Bone marrow (tissue), 2 donors: ENCODE measurements at places on chromosomes 2 and 18.

DNA sequence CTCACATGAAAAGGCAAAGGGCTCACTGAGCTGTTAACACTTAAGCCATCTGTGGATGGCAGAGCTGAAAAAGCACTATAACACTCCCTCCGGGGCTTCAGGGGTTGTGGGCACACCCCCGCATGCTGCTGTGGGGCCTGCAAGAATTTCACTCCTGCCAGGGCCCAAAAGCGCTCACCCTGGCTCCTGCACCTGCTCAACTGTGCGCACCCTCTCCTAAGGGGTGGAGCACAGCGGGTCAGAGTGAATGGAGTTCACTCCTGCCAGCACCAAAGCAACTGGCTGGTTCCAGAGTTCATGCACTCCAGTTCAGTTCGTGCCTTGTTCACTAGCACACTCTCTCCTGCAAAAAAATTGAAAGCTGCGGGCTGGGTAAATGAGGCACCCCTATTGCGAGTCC, 814.2 kb upstream of the SLC39A10 start:
- no peak for DNase-seq

DNA sequence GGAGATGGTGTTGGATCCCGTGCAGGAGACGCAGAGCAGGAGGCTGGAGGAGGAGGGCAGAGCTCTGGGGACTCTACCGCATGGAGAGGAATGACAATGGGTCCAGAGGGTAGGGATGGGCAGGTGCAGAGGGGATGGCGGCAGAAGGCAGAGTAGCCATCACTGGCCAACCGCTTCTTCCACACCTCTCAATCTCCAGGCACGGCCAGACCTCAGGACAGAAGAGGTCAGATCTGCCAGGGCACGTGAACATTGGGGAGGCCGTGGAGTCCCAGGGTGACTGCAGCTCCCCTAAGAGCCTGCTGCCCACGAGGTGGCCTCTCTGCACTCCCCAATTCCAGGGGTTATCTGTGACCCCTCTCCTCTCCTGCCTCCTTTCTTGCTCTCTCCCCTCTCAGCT, 162.7 kb upstream of the HDAC4 start:
- DNase-seq = no peak

DNA sequence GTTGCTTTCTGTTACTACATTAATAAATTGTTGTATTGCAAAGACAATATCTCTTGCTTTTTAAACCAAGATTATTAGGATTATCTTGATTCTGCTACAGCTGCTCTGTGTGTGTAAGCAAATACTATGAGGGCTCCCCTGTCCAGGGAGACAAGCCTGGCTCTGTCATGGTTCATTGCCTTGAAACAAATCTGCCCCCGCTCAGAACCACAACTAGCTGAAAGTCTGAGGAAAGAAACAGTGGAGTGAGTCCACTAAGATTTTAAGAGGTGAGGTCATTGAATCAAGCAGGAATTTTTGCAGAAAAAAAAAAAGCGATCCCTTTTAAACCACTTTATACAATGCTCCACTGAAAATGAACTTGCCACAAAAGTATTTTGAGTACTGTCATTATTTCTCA, 30.8 kb upstream of the LRRTM4 start:
- no peak for DNase-seq

GRCh38 chr2:177466337-177467195, 74.0 kb downstream of the AGPS start:
- no peak for DNase-seq

GRCh38 chr2:47008381-47009252, 93.0 kb upstream of the MCFD2 start:
- DNase-seq = no peak

GRCh38 chr2:38187541-38188011, 111.6 kb upstream of the CYP1B1 start:
- no peak for DNase-seq

DNA sequence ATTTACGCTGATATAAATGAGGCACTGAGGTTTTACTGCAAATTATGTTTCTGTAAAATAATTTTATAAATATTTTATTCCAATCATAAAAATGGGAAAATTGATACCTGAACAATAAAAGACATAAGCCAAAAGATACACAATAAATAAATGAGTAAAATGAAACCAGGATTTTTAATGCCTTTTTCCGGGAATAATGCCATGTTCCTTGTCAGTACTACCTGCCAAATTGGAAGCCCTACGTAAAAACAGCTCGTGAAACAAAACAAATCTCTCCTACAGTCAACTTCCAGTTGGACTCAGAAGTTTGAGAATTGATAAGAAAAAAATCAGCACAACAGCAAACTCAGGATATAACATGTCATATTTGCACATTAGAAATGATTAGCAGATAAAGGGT, 18.0 kb downstream of the GALNT3 start:
- no peak for DNase-seq

GRCh38 chr2:200222791-200223190, 83.7 kb upstream of the SPATS2L start:
- no peak for DNase-seq

GRCh38 chr2:141331127-141331526, 799.7 kb downstream of the LRP1B start:
- no peak for DNase-seq

GRCh38 chr2:25491966-25492532, 150.3 kb upstream of the DNMT3A start:
- DNase-seq = no peak

DNA sequence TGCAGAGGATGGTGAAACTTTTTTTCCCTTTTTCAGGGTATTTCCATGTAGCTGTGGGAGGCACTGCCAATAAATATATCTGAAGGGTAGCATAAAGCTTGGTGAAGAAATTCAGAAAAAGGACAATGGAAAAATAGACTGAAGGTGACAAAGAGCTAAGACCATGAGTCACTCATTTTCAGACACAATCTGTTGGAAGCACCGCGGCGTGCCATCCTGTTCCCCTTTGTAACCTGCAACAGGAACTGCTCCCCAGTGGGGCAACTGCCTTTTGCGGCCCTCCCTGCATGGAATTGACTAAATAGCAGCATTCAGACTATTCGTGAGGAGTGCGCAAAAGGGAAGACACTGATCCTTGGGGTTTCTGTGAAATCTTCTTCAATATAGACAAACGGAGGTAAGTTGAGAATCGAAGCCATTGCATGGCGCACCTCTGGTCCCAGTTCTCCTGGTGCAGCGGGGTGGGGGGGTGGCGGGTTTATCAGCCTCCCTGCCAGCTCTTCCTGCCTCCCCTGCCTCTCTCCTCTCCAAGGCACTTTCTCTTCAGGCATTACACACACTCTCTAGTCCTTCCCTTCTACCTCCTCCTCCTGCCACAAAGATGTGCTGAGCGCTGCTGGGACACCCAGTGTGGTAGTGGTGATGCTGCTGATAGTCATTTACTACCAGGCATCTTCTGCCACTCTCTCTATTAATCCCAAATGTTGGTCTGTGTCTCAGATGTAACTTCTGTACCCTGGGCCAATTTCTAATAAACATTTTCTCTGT, 126.2 kb upstream of the TMEM200C start:
- DNase-seq = peak; percentile 1

DNA sequence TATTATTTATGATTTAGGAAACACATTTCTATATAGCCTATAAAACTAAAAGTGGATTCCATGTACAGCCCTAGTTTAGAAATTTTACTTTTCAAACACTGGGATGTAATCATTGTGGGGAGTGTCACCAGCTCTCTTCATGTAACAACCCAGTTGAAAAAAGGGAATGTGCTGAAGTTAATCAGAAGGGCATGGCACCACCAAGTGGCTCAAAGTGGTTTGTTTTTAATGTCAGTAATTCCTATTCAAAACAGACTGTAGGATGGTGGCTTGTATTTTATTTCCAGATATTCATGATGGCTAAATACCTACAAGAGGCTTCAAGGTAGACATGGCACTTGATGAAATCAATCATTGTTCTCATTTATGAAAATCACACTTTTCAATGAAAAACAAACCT, 58.1 kb upstream of the TMEM182 start:
- DNase-seq = no peak

GRCh38 chr2:228102949-228103348, 78.5 kb downstream of the SPHKAP start:
- no peak for DNase-seq

DNA sequence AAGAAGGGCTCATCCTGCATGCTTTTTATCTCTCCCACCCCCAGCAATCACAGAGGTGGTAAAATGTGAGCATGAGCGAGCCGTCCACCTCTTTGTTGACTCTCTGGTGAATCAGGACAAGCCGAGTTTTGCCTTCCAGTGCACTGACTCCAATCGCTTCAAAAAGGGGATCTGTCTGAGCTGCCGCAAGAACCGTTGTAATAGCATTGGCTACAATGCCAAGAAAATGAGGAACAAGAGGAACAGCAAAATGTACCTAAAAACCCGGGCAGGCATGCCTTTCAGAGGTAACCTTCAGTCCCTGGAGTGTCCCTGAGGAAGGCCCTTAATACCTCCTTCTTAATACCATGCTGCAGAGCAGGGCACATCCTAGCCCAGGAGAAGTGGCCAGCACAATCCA, 19.5 kb downstream of the LIPG start:
- DNase-seq = no peak

GRCh38 chr2:238591732-238592131, 165.0 kb downstream of the ASB1 start:
- DNase-seq = no peak

GRCh38 chr18:47577520-47577919, 326.1 kb upstream of the SKOR2 start:
- DNase-seq = no peak

- no peak for DNase-seq
Measured at GRCh38 chr18:27008575-27008974, 143.1 kb upstream of the AQP4 start.

DNA sequence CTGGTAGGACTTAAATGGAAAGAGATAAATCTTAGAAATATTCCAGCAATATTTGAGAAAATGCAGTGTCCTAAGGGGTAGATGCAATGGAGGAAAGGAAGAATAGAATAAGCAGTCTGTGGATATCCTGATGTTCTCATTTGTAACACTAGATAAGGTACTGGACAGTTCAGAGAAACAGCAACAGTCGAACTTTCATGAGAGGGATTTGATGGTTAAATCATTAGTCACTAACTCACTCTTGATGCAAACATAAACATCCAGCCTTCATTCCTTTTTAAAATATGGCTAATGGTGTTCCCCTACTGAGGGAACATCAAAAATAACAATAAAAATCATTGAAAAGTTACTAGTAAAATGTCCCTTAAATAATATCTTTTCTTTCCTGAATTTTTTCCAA, 211.4 kb upstream of the SLC39A10 start:
- no peak for DNase-seq

- no peak for DNase-seq
Measured at GRCh38 chr2:212537726-212538304, 787 bp downstream of the ERBB4 start.

- no peak for DNase-seq
Measured at GRCh38 chr2:147927053-147927588, 82.3 kb downstream of the ACVR2A start.

- DNase-seq = no peak
Measured at GRCh38 chr2:152322222-152322621, 12.8 kb upstream of the FMNL2 start.

DNA sequence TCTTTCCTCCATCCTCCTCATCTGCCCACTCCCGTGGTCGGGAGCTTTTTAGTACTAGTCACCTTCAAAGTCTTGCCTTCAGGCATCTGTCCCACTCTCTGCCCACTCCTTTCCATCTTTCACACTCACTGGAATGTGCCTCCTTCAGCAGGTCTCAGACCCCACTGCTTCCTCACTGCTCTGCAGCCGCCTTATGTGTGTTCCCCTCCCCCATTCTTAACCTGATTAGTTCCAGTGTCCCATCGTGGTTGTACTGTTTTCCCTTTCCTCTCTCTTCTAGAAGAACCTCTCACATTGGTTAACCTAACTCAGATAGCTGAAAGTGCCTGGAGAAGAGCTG, 3.0 kb downstream of the ARMC9 start:
- DNase-seq = no peak

DNA sequence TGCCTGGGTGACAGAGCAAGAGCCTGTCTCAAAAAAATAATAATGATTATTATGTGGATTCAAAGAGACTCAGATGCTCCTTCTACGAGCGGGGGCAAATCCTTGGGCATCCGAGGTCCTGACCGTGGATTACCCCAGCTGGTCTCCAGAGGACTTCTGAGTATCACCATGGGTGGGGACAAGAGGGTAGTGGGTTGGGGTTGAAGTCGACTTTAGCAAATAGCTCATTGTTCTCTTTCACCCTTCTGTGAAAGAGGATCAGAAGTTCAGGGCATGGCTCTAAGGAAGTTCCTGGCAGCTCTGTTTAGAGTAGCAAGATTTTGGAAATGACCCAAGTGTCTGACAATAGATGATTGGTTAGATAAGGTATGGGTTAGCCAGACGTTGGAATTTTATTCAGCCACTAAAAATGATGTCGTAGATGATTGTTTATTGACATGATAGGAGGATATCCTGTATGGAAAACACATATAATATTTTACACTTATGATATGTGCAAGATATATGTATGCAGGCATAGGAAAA, 59.0 kb upstream of the SPRED2 start:
- DNase-seq = no peak

DNA sequence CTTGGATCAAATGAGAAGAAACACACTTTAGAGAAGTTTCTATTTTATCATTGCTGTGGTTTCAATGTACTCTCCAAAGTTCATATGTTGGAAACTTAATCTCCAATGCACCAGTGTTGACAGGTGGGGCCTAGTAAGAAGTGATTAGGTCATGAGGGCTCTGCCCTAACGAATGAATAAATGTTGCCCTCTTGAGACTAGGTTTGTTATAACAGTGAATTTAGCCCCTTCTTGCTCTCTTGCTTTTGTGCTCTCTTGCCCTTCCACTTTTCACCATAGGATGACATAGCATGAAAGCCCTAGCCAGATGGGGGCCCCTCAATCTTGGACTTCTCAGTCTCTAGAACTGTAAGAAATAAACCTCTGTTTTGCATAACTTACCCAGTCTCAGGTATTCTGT, 664.8 kb downstream of the DCC start:
- no peak for DNase-seq

DNA sequence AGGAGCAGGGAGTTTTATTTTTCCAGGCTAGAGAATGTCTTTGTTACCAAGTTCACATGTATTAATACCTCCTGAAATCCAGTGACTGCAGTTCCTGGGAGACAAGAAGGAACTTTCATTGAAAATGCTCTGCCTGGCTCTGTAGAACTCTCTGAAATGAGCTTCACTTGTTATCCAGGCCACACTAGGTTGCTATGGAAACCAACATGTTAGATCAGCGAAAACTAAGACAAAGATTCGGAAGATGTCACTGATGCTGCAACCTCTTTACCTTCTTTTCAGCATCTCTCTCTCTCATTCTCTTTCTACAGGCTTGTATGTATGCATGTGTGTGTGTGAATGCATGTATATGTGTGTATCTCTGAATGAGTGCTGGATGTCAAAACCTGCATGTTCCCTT, 218.5 kb downstream of the TRIB2 start:
- DNase-seq = no peak

DNA sequence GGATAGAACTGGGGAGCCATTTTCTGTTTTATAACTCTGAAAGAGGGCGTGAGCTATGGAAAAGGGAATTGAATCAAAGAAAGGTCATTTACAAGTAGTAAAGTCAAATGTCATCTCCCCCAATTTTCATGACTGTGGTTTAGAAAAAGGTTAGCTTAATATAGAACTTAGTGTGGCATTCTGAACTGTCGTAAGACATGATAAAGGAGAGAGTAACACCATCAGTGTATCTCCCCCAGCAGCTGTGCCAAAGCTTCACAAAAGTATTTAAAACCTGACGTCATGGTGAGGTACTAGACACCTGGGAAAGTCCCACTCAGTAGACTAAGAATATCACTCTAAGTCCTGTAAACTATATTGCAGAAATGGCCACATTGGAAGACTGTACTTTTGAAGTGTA, 5.8 kb upstream of the IKZF2 start:
- no peak for DNase-seq
